Activated gamma-delta T cell (primary cell): ENCODE measurements at places on chromosomes 7 and 10.

DNA sequence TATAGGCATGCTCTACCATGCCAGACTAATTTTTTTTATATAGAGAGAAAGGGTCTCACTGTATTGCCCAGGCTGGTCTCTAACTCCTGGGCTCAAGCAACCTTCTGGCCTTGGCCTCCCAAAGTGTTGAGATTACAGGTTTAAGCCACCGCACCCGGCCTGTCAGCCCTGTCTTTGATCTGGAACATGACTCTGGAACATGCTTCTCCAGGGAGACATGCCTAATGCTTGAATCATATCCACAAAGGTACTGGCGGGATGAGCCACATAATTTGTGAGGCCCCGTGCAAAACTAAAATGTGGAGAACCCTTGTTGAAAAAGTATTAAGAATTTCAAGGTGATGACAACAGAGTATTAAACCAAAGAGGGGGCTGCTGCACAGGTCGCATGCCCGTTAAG is 282.8 kb downstream of the ARHGAP12 start:
- DNase-seq, result no peak

DNA sequence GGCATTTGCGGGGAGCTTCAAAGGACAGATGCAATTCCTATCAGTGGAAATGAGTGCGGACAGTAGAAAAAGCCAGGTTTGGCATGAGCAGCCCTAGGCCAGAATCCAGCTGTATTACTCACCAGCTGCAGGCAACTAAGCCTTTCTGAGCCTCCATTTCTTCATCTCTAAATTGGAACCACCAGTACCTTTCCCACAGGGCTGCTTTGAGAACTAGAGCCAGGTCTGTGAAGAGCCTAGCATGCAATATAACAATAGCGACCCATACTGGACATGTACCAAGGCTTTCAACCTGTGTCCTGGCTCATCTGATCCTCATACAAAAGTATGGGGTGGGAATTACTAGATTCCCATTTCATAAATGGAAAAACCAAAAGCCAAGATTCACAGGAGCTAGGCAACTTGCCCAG is 101.0 kb downstream of the GSAP start:
- no peak for DNase-seq

- no peak for DNase-seq
Observed at GRCh38 chr10:6012121-6012905, 35.0 kb upstream of the IL15RA start.

DNA sequence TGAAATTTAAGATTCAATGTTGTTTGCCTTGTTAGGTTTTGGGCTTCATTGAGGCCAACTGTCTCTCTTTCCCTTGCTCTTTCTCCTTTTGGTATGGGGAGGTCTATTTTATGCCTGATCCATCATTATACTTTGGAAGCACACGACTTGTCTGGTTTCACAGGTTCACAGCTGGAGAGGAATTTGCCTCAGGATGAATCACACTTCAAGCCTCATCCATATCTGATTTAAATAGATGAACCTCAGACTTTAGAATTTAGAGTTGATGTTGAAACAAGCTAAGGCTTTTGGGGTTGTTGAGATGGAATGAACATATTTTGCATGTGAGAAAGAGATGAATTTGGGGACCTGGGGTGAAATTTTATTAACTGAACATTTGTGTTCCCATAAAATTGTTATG is 150.5 kb upstream of the IGFBP3 start:
- no peak for DNase-seq

- no peak for DNase-seq
Observed at GRCh38 chr7:37484426-37485073, 35.9 kb upstream of the ELMO1 start.

DNA sequence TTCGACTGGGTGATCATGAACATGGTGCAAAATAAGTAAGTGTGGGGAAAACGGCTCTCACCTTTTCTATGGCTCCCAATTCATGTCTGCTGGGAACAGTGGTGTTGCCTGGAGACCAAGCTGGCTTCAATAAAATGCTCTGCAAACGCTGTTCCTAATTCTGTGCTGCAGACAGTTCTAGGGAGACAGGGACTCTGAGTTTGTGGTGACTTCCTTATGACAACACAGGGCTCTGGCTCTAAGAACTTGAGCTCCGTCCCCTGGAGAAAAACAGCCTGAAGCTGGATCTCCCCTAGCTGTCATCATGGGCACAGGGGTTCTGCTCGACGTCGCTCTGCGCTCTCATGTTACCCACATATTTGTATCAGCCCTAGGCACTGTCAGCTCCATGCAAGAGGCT is 61.0 kb upstream of the INSYN2A start:
- no peak for DNase-seq

- DNase-seq, result no peak
Observed at GRCh38 chr10:1708746-1709145, 28.6 kb downstream of the ADARB2 start.

- no peak for DNase-seq
Observed at GRCh38 chr7:102842284-102842683, 70.5 kb upstream of the LRRC17 start.

DNA sequence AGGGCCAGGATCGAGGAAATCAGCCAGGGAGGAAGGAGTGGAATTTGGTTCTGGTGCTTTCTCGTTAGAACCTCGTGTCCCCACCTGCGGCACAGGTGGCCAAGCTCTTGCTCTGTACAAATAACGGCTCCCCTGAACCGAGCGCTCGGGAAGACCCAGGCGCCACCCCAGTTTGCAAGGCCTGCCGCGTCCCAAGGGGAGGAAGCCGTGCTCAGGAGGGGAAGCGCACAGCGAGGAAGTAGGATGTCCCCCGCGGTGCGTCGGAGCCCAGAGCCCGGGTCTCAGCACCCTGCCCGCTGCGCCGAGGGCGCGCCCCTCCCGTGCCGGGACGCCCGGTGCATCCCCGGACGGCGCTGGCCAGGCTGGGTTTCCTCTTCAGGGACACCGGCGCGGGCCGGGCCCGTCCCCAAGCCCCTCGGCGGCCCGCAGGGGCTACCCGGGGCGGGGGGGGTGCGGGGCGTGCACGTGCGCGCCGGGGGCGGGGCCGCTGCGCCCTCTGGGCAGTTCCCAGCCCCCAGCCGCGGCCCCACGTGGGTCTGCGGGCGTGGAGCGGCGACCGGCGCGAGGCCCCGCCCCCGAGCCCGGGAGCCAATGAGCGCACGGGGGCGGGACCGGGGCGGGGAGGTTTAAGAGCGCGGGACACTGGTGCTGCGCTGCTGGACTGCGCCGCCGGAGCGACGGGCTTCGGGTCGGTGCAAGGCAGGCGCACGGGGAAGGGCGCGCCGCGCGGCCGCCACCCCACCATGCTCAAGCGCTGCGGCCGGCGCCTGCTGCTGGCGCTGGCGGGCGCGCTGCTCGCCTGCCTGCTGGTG is at the start of gene LFNG:
Gene LFNG, plus strand, starts transcription at position 656 of the 812 bp plus-strand sequence. Its CDS starts 88 bp downstream, at position 744.
- peak; percentile 77 for DNase-seq

DNA sequence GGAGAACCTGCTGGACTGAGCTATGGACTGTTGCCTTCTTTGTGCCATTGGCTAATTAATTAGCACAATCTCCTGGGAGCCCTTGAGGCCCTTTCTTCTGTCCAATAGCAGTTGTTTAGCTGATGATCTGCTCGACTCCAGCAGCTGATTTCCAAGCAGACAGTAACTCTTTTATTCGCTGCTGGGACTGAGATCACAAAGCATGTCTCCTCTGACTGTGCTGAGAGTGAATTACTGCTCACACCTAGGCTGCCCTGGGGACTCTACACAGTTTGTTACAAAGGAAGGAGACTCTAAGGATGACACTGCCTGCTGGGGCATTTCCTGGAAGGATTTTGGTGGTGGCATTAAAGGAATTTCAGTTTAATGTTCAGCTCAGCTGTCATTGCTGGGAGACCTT is 31.4 kb downstream of the CASP7 start:
- no peak for DNase-seq

- DNase-seq, result no peak
Observed at GRCh38 chr10:112278871-112279270, 4.3 kb upstream of the TECTB start.

GRCh38 chr7:28067171-28067570 is 113.4 kb downstream of the JAZF1 start:
- DNase-seq, result no peak

- no peak for DNase-seq
Observed at GRCh38 chr7:27161721-27162560, 3.4 kb downstream of the HOXA9 start.

- DNase-seq, result no peak
Observed at GRCh38 chr10:274866-275265, 139.6 kb downstream of the ZMYND11 start.

GRCh38 chr10:17019696-17020095 is 109.9 kb downstream of the CUBN start:
- DNase-seq, result no peak

DNA sequence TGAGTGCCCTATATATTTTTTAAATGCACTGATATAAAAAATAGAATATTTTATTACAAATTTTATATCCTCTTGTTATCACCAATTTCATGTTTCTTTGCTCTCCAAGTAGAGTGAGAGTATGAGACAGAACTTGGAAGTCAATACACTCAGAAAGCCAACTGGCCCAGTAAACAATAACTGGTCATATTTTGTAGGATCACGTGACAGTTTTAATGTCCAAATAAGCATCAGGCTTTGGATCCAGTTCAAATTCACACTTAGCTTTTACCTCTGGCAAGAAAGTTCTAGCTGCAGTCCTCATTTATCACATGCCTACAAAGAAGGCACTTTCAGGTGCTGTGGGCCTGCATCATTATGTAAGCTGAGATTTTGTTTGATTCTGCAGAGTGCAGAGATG is 21.6 kb upstream of the TPK1 start:
- DNase-seq, result no peak

DNA sequence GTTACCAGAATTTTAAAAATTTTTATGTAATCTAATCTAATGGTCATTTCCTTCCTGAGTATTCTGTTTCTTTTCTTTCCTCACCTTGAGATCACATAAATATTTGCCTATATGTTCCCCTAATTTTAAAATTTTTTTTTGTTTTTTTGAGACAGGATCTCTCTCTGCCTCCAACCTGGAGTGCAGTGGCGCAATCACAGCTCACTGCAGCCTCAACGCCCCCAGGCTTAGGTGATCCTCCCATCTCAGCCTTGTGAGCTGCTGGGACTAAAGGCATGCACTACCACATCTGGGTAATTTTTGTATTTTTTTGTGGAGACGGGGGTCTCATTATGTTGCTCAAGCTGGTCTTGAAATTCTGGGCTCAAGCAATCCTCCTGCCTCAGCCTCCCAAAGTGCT is 4.1 kb upstream of the PROSER2 start:
- DNase-seq, result no peak

DNA sequence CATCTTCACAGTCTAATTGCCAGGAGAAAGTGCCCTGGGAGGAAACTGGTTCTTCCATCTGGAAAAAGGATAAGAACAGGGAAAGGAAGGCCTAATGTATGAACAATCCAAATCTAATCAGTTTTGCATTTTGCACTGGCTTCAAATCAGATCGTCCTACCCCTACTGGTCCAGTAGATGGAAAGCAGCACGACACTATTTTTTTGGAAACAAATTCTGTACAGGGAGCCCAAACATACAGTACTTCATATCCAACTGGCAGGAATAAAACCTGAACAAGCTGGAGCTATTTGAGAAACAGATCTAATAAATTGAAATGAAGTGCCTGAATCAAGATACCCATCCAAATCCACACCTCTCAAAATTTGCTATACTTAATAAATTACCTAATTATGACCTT is 36.5 kb downstream of the ETV1 start:
- no peak for DNase-seq

GRCh38 chr7:3282457-3282856 is 18.6 kb upstream of the SDK1 start:
- DNase-seq, result no peak

- no peak for DNase-seq
Observed at GRCh38 chr7:135745703-135746312, 2.8 kb downstream of the FAM180A start.

GRCh38 chr7:69199041-69199440 is 399.2 kb upstream of the AUTS2 start:
- no peak for DNase-seq

- DNase-seq, result no peak
Observed at GRCh38 chr7:107712025-107712424, 31.9 kb upstream of the CBLL1 start.

DNA sequence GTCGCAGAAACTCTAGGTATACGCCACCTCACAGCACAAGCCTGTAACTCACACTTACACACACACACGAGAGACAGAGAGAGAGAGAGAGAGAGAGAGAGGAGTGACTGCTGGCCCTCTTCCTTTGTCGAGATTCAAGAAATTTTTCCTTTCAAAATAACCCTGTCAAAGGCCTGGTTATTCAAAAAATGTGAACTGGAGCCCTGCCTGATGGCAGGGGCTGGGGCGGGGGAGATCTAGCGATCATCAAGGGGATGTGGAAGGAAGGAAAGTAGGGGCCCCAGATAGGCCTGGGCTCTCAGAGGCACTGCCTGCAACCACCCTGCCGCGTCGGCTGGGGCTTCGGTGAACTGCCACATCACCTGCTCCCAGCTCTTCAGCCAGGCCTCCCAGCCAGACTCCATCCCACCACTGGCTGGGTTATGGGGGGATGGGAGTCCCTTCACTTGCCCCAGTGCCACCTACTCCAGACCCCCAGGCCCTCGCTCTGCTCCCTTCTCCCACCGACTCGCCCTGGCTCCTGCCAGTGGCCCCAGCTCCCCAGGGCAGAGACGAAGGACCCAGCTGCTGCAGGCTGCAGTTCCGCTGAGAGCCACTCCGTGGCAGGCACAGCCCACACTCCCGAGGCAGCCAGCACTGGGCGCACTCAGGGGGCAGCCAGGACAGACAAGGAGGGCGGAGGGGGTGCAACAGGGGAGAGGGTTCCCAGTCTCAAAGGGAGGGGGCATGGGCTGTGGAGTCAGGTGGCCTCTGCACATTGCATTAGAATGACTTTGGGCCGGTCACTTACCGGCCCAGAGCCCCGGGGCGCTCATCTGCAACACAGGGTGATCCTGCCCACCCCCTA is 15.3 kb downstream of the KCNH2 start:
- no peak for DNase-seq

- DNase-seq, result no peak
Observed at GRCh38 chr10:125233726-125234125, 73.4 kb upstream of the CTBP2 start.

DNA sequence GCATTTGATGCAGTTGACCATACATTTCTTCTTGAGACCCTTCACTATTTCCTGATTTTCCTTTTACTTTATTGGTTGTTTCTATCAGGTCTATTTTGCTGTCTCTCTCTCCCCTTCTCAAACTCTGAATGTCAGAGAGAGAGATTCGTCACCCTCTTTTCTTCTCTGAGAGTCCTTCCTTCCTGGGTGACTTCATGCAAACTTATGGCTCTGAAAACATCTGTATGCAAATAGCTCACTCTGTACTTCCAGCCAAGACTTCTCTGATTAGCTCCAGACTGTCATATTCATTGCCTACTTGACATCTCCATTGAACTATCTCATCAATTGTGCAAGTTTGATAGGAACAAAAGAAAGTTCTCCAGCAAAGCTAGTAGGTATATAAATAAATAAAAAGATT is 191.7 kb upstream of the KLF6 start:
- no peak for DNase-seq

- DNase-seq, result no peak
Observed at GRCh38 chr7:87345962-87346371, 503 bp downstream of the CROT start.

GRCh38 chr10:119680650-119681081 is 29.5 kb downstream of the BAG3 start:
- no peak for DNase-seq

- DNase-seq, result no peak
Observed at GRCh38 chr7:74097937-74098614, 14.5 kb downstream of the LIMK1 start.
